Colonic mucosa (tissue), 4 donors: ENCODE measurements at places on chromosomes 4 and X. TPM values are rescaled to one million over a fixed set of nuclear protein-coding genes. Genes with fewer than 3 reads are reported as not detected.

Gene MAGEB17
- not detected for total RNA-seq

Gene ZXDA
- total RNA-seq: 2.4 TPM

GRCh38 chrX:96835660-96836289, 47.9 kb upstream of the RPA4 start:
- H3K4me3 ChIP-seq: no peak overlapping the region
- no peaks in the 10 kb centered on the region for H3K27me3 ChIP-seq
- H3K27ac ChIP-seq: no peak overlapping the region
- no peak for DNase-seq
- no peaks in the 10 kb centered on the region for H3K36me3 ChIP-seq

- H3K4me3 ChIP-seq: no peak overlapping the region
- no peaks in the 10 kb centered on the region for H3K36me3 ChIP-seq
- peaks cover 7% of the 10 kb centered on the region for H3K4me1 ChIP-seq
- no peak overlapping the region for H3K27ac ChIP-seq
- H3K27me3 ChIP-seq: peaks cover 18% of the 10 kb centered on the region
- peak; percentile 45 for DNase-seq
These were observed 19.1 kb downstream of the FGFRL1 start for GRCh38 chr4:1030559-1030958.

- no peaks in the 10 kb centered on the region for H3K36me3 ChIP-seq
- H3K27me3 ChIP-seq: no peaks in the 10 kb centered on the region
- H3K4me3 ChIP-seq: no peak within 1 kb of the TSS
- H3K27ac ChIP-seq: no peak within 1 kb of the TSS
- no peaks in the 10 kb centered on the region for H3K4me1 ChIP-seq
These were observed at the start of gene ART3 for GRCh38 chr4:76074468-76074867. TSS of gene ART3 (plus strand) at chr4:76074709. CDS start at chr4:76075890, 1,181 bp downstream.

DNA sequence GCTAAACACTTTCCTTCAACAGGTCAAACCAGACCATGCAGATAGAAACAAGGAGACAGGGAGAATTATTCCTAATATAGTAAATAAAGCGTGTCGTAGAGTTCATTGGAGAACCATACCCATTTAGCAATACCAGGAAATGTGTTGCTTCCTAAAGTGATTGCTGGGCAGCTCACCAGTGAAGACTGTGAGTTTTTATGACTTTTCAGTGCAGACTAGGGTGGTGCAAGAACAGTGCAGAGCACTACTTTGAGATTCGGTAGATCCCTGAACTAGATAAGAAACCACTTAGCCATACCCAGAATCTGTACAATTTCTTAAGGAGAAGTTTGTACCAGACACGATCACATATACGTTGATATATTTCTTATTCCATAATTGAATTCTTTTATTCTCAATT, 87.4 kb downstream of the EMCN start:
- no peaks in the 10 kb centered on the region for H3K4me1 ChIP-seq
- H3K4me3 ChIP-seq: no peak overlapping the region
- no peak overlapping the region for H3K27ac ChIP-seq
- no peaks in the 10 kb centered on the region for H3K27me3 ChIP-seq
- no peak for DNase-seq

Gene SSX2
- total RNA-seq: not detected

DNA sequence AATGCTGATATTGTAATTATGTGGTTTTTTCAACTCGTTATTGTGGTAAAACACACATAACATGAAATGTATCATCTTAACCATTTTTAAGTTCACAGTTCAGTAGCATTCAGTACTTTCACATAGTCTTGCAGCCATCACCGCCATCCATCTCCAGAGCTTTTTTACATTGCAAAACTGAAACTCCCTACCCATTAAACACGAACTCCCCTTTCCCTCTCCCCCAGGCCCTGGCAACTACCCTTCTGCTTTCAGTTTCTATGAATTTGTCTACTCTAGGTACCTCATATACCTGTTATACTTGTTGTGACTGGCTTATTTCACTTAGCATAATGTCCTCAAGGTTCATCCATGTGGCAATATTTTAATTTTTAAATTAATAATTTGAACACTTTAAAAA, 380.6 kb downstream of the MAPK10 start:
- no peak for DNase-seq
- H3K36me3 ChIP-seq: no peaks in the 10 kb centered on the region
- H3K27ac ChIP-seq: no peak overlapping the region
- no peak overlapping the region for H3K4me3 ChIP-seq
- H3K4me1 ChIP-seq: no peaks in the 10 kb centered on the region

DNA sequence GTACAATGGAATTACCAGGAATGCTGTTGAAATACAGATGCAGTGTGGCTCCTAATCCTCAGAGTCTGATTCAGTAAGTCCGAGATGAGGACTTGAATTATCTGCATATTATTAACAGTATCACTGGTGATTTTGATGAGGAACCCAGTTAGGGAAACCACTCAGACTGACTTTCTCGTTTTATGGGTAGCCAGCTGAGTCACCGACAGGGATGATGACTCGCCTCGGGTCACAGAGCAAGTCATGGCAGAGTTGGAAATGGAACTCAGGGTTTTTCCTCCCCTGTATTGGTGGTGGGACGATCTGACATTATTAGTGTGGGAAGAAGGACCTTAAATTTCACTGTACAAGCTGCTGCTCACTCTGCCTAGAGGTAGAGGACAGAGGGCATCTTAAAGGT, 51.3 kb downstream of the RTL9 start:
- no peaks in the 10 kb centered on the region for H3K4me1 ChIP-seq
- H3K27me3 ChIP-seq: no peaks in the 10 kb centered on the region
- H3K36me3 ChIP-seq: no peaks in the 10 kb centered on the region

Gene THAP9
- total RNA-seq: 3.5 TPM

GRCh38 chr4:186881521-186882220, 158.0 kb upstream of the FAT1 start:
- DNase-seq: no peak
- H3K4me1 ChIP-seq: no peaks in the 10 kb centered on the region
- H3K36me3 ChIP-seq: no peaks in the 10 kb centered on the region
- no peak overlapping the region for H3K27ac ChIP-seq

Gene TKTL2
- total RNA-seq: not detected

GRCh38 chr4:55175779-55176231, 50.4 kb upstream of the KDR start:
- DNase-seq: no peak
- H3K27me3 ChIP-seq: no peaks in the 10 kb centered on the region
- no peaks in the 10 kb centered on the region for H3K36me3 ChIP-seq

Gene CFAP99
- 0.49 TPM for total RNA-seq

DNA sequence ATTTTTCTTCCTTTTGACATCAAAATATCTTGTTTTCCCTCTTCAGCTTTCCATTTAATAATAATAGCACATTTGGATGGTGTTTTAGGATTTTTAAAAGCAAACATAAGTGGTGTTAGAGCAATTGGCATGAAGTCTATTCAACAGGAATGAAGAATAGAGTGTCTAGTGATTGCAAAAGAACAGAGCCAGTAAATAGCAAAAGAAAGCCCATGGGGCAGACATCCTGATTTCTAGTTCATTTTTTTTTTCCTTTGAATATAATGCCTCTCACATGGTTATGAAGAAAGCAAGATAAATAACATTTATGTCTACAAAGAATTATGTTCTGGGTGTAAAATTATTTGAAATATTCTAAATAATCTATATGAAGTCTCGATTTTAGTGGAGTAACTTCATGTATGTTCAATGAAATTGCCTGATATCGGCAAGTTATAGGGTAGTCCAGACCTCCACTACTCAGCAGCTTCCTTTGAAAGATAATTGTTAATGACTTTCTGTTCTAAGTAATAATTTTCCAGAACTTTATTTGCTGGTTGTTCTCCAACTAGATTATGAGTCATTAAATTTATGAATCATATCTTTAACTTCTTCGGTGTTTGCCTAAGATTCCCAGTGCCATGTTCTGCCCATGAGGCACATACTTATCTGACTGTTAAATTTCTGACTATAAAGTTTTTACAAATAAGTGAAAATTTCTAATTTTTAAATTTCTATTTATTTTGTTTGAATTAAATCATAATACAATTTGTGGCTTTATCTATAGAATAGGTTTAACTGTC, 587.9 kb downstream of the TLL1 start:
- H3K27ac ChIP-seq: no peak overlapping the region
- H3K36me3 ChIP-seq: no peaks in the 10 kb centered on the region
- no peak overlapping the region for H3K4me3 ChIP-seq
- no peaks in the 10 kb centered on the region for H3K4me1 ChIP-seq
- no peaks in the 10 kb centered on the region for H3K27me3 ChIP-seq
